Nucleus accumbens (tissue), 56 donors: ENCODE measurements at places on chromosomes 3 and 15.
A peak's percentile ranks its signal among the peaks of the same experiment; 100 is the strongest.

GRCh38 chr3:136250903-136251460 is 842 bp downstream of the PCCB start:
- DNase-seq, result peak; percentile 23

GRCh38 chr15:52206446-52206845 is 15.3 kb upstream of the GNB5 start:
- DNase-seq, result no peak

GRCh38 chr3:107413264-107413663 is 36.0 kb downstream of the CCDC54 start:
- no peak for DNase-seq

GRCh38 chr3:12420393-12420792 is 63.9 kb upstream of the TSEN2 start:
- DNase-seq, result no peak

DNA sequence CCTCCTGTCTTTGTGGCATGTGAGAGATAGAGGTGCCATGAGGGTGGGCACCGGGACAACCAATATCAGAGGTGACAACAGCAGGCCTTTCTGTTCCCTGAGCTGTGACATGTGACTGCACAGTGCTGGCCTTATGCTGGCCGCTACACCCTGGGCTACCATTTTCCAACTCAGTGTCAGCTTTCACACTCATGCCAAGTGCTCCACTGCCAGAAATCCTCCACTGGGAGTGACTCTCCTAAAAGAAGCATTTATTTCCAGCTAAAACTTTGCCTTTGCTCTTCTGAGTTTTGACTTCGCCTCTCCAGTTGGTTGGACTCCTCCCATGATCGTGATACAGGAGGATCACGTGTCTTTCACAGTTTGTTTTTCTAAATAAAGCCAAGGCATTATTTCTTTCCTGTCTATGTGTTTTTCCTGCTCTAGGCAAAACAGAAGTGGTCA is 31.4 kb downstream of the CA12 start:
- no peak for DNase-seq

- no peak for DNase-seq
These were observed 65.4 kb downstream of the KCNH8 start for GRCh38 chr3:19213603-19214220.

- DNase-seq, result no peak
These were observed 30.8 kb upstream of the MAGEF1 start for GRCh38 chr3:184742676-184743135.

GRCh38 chr15:91793771-91794170 is 59.7 kb upstream of the SLCO3A1 start:
- DNase-seq, result no peak

DNA sequence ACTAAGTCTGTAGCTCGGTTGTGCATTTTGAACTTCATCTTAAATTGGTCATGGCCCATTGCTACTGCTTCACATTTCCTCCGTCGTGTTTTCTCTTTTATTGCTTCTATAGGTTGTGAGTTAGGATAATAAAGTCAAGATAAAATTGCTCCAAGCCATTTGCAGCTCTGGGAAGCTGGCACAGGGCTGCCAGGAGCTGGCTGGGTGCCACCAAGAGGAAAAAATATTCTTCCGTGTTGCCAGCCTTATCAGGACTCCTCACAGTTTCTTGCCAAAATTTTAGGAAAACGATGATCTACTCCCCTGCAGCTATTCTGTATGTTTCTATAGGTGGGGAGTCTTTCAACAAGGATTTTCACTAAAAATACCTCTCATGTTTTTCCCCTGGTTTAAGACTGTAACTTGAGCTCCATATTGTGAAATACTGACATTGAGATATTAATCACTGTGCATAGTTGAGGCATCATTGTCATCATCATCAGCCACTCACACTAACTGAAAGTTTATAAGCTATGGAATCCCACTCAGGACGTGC is 55.4 kb upstream of the PIAS1 start:
- DNase-seq, result no peak
